Stimulated activated naive CD8-positive, alpha-beta T cell treated with anti-CD3 and anti-CD28 coated beads, Interleukin-15, amount 100 ng/mL, for 72 hours (primary cell): ENCODE measurements at places on chromosomes 6 and 20.

DNA sequence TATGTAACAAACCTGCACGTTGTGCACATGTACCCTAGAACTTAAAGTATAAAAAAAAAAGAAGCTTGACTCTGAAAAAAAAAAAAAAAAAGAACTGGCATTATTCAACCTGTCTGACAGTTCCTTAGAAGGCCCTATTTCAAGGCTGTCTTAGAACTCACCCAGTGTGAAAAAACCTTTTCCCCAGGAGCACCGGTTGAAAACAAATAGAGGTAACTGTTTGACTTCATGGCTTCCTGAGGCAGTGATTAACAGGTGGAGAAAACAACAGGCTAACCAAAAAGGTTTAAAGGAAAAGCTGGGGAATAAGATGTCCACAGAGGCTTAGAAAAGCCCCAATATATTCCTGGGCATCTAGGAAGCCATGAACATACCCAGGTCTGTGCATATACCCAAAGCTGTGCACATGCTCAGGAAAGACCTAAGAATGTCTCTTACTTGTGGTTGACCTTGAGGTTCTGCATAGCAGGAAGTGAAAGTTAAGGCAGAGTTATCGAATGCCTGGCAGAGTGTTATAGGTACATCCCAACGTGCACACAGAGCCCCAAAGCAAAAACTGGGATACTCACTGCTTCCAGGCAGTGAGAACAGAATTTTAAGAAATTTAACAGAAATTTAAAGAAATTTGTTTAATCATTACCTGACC is 7.0 kb downstream of the UQCC1 start:
- DNase-seq, result no peak

- DNase-seq, result no peak
These were observed 181.9 kb downstream of the GMDS start for GRCh38 chr6:2063547-2063946.

GRCh38 chr20:44187054-44187771 is at the start of gene JPH2:
JPH2 (minus strand) TSS chr20:44187188; CDS start chr20:44186705, 483 bp downstream.
- DNase-seq, result no peak

- no peak for DNase-seq
These were observed 691.9 kb downstream of the RFPL4B start for GRCh38 chr6:113039005-113039404.

DNA sequence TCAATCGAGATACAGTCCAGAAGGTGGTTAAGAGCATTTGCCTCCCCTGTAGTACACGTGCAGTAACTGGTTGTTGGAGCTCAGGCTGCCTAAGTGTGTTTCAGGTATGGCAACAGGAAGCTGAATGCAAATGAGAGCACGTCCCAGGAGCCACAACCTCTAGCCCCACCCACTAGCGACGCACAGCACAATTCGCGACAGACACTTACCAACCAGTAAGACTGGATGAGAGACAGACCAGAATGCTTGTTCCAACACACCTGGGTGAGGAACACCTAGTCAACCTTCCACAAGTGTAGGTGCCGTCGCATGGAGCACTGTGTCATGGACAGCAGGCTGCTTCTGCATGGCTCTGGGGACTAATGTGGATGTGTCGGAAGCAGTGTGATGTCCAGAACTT is 7.2 kb upstream of the SERPINB1 start:
- peak; percentile 68 for DNase-seq

GRCh38 chr6:36315921-36316320 is 20.8 kb downstream of the BNIP5 start:
- DNase-seq, result no peak

DNA sequence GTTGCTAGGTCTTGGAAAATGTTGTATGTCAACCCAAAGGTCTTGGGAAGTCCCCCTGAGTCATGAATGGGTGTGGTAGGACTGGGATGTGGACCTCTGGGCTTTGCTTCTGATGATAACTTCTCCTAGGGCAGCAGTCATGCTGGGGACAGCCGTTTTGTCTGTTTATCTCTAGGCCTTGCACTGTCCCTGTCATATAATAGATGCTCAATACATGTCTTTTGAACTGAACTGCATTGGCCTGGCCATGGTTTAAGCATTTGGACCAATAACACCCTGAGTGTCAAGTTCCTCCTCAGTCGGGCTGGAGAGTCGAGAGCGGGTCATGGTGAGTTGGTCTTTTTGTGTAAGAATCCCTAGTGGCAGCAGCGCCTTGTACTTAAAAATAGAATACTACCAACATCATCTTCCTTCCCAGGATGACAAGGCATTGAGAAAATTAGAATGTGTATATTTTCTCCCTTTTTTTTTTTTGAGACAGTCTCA is 43.1 kb downstream of the E2F3 start:
- no peak for DNase-seq

DNA sequence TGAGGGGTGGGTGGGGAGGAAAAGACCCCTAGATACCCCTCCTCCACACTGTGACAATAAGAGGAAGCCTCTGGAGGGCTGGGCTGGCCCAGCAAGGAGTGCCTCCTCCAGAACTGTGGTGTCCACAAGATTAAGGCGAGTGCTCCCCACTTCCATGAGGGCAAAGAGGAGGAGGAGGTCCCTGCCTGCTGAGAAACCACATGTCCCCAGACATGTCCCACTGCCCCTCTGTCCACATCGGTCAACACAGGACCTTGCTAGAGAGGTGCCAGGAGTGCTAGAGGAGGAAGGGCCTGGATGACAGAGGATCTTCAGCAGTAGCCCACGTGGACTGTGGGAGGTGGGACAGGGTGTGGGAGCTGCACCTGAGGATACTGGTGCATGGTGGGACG is 3.1 kb downstream of the RAET1G start:
- DNase-seq, result no peak

GRCh38 chr20:44112889-44113617 is 73.9 kb downstream of the JPH2 start:
- no peak for DNase-seq

DNA sequence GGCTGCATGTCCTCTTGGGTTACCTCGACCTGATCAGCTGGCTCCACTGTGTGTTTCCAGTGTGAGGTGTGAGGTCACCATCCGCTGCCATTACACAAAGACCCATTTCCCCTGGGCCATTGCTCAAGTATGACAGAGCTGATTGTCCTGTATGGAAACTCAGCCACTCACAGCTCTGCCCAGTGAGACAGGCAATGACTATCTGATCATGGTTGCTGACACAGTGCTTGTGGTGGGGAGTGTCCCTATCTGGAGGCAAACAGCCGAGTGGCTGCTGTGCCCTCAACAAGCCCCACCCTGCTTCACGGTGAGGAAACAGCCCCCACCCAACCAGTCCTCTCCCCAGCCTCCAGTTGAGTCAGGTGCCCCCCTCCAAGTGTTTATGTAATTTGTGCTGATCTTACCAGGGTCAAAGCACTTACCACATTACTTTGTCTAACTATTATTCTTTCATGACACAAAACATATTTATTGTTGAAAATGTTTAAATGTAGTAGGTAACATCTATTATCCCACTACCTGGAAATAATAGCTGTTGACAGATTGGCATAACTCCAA is 11.7 kb upstream of the MAPK13 start:
- DNase-seq, result peak; percentile 54

DNA sequence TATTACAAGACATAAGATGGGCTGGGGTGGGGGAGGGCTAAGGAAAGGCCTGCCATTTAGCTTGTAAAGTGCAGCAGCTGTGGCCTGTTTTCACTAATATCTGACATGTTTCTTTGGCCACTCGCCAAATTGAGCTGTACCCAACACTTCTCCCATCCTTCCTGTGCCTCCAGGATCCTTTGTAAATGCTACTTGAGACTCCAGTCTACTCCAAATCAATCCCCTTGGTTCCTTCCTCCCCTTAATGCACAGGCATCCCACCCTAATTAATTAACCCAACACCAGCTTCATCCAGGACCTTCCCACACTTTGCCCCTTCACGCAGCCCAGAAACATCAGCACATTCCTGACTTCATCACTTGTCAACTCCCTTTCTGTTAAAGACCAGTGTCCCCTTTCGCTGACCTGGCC is 55.0 kb upstream of the TCF21 start:
- DNase-seq, result no peak

GRCh38 chr6:12976366-12976765 is 259.8 kb downstream of the PHACTR1 start:
- no peak for DNase-seq
